ENCODE measurements at places on chromosomes 2 and 18. TPM values are rescaled to one million over a fixed set of nuclear protein-coding genes. Genes with fewer than 3 reads are reported as not detected.

Gene C1GALT1C1L
- 0.74 TPM for total RNA-seq

Gene TUBA4A
- 6.6 TPM for total RNA-seq

Gene LONRF2
- total RNA-seq = 0.32 TPM

Gene QPCT
- 44.5 TPM for total RNA-seq

Gene TNS1
- 173 TPM for total RNA-seq

Gene PRSS56
- total RNA-seq = not detected

Gene ALPG
- total RNA-seq = not detected

Gene CD8B2
- total RNA-seq = not detected

Gene MLPH
- 50.9 TPM for total RNA-seq

Data from smooth muscle cell of the umbilical artery (primary cell).